Fibroblast of skin of abdomen (primary cell): ENCODE measurements at places on chromosomes 16 and 17.

- DNase-seq, result no peak
Observed at GRCh38 chr16:70416748-70417616, 21.9 kb downstream of the ST3GAL2 start.

DNA sequence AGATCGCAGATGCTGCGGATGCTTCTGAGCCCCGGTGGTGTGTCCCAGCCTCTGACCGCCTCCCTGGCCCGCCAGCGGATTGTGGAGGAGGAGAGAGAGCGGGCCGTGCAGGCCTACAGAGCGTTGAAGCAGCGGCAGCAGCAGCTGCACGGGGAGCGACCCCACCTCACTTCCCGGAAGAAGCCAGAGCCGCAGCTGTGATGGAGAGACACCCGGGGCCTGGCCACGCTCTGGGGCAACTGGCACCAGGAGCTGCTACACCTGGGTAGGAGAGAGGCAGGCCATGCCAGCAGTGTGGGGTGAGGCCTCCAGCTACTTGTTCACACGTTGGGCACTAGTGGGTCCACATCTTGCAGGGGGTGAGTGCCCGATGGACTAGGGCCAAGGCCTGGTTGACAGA is 6.0 kb downstream of the CCDC137 start:
- DNase-seq, result no peak

DNA sequence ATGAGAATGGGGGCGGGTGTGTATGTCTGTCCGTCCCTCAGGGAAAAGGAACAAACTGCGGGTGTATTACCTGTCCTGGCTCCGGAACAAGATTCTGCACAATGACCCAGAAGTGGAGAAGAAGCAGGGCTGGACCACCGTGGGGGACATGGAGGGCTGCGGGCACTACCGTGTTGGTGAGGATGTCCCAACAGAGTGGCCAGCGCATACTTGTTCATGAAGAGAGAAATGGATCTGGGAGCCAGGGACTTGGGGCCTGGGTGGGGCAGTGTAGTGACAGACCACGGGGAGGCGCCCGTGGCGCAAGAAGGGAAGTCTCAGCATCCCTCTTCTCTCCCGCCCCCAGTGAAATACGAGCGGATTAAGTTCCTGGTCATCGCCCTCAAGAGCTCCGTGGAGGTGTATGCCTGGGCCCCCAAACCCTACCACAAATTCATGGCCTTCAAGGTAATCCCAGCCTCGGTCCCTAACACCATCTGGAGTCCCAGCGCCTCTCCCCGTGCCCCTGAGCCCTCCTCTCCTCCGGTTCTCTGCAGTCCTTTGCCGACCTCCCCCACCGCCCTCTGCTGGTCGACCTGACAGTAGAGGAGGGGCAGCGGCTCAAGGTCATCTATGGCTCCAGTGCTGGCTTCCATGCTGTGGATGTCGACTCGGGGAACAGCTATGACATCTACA is 3.5 kb upstream of the C17orf107 start:
- no peak for DNase-seq

DNA sequence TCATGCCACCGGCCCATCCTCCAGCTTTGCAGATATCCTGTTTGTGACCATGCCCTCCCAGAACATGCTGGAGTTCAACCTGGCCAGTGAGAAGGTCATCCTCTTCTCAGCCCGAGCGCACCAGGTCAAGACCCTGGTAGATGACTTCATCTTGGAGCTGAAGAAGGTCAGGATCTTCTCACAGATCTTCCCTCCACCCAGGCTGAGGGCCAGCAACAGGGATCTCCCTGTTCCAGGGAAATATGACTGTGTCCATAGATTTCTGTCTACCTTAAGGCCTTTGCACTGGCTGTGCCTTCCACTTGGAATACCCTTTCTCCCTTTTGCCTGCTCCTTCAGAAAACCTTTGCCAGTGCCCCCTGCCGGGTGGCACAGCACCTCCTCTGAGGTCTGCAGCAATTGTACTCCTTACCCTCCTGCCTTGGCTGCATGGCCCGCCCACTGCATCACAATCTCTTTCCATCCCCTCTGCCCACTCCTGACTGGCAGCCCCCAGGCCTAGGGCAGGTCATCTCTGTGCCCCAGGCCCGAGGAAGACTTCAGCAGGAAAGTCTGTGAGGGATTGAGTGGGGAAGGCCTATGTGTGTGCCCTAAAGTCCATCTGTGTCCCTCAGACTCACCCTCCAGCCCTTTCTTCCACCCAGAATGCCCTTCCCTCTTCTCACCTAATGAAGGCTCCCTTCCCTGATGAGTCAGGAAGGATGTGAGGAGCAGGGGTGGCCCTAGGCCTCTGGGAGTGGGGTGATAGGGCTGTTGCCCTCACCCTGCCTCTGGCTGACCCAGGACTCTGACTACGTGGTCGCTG is 27.3 kb upstream of the ALKBH5 start:
- DNase-seq, result no peak

DNA sequence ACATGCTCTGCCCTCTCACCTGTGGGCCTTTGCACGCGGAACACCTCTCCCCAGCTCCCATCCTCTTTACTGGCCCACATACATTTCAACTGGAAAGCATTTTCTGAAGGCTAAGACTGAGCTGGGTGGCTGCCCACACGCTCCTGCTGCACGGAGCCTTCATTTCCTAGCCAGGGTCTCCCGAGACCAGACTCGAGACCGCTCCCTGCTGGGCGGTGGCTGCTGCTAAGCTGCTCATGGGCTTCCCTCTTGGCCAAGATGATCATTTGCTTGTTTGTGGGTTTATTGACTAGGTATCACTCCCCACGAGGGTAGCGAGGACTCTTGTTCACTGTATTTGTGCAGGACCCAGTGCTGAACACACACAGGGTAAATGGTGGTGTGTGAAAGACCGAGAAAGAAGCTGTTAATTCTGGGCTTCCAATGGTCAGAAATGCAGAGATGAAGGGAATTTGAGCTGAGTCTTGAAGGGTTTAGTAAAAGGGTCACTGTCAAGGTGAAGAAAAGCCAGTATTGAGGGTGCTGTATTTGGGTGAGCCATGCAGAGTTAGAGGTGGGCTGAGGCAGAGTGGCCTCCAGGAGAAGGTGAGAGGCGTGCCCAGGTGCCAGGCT is 907 bp downstream of the TRAPPC2L start:
- DNase-seq, result peak; percentile 66

GRCh38 chr16:53785044-53785443 is 81.1 kb downstream of the FTO start:
- DNase-seq, result peak; percentile 88

- no peak for DNase-seq
Observed at GRCh38 chr16:28983644-28984043, 1.2 kb upstream of the LAT start.

GRCh38 chr17:1119924-1120323 is 59.9 kb downstream of the ABR start:
- no peak for DNase-seq

- DNase-seq, result no peak
Observed at GRCh38 chr17:12730421-12730820, 58.9 kb upstream of the ARHGAP44 start.

DNA sequence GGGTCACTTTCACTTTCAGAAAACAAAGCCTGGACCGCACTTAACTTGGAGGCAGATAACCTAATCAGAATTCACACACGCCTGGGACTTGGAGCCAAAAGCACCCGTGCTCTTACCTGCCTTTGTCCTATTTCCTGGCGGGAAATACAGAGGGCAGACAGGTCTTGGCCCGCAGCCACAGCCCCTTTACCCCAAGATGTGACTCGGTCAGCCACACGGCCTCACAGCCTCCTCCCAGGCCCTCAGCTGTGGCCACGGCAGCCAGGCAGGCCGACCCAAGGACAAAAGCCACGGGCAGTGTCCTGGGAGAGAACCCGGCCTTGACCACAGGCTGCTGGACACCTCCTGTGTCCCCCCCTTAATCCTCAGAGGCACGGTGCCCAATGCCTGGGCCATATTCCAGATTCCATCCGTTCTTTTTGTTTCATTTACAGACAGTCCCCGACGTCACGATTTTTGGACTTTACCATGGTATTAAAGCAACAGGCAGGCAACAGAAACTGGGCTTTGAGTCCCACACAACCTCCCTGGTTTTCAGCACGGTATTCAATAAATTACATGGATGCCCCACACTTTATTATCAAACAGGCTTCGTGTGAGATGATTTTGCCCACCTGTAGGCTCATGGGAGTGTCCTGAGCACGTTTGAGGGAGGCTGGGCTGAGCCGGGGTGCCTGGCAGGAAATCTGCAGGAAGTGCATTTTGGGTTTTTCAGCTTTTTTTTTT is 30.1 kb upstream of the GAA start:
- DNase-seq, result no peak

DNA sequence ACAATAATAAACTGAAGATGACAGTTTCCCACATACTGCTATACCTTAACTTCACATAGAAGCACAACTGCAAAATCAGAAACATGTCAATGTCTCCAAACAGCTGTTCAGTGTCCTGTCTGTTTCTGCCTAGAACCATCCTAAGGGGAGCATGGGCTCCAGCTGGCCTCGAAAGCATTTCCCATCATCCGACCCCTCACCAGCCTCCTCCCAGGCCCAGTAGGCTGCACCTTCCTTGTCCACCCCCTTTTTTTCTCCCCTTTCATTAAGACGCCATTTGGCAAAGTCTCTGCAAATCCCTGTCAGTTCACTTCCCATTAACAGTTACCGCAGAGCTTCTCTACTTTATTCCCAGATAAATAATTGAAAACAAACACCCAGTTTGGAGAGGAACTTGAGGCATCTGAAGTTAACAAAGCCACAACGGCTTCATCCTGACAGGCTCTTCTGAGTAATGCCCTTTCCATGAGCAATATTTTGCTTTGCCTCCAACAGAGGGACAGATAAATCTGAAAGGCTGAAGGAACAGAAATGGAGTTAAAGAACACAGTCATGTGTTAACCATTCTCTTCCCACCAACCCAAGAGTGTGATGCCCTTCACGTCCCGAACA is 65.3 kb downstream of the SLC39A11 start:
- DNase-seq, result peak; percentile 88

DNA sequence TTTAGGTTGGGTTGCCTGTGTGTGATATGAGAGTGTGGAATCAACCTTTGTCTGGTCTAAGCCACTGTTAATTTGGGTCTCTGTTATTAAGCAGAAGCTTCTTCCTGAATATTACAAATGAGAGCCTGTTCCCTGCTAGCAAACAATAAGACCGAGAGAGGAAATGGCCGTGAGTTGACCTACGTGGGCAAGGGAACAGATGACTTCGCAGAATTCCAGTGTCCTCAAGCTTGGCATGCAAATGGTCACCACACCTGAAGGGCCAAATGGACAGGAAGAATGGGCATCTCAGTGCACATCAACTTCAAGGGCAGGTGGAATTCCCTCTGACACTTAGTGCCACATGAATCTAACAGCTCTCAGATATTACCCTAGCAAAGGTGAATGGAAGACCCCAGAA is 250.8 kb upstream of the FOXF1 start:
- DNase-seq, result no peak

DNA sequence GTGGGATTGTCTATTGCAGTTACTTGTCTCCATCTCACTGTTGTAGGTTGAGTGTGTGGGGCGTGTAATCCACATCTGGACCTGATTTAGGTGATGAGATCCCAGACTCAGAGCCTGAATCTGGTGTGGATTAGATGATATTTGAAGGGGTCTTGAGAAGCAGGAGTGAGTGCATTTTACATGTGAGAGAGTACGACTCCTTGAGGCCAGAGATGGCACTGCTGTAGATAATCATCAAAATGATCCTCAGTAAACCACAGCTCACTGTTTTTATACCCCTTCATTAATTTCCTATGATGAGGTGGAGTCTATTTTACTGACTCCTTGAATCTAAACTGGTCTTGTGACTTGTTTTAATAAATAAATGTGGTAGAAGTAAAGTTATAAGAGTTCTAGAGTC is 732.5 kb downstream of the KCNJ2 start:
- no peak for DNase-seq

GRCh38 chr16:57022445-57022844 is 33.1 kb downstream of the NLRC5 start:
- no peak for DNase-seq

GRCh38 chr17:83054518-83055125 is 24.8 kb upstream of the METRNL start:
- no peak for DNase-seq
